Suprapubic skin (tissue), 4 donors: ENCODE measurements at places on chromosomes 11 and 22.
A peak's percentile ranks its signal among the peaks of the same experiment; 100 is the strongest.

- DNase-seq, result no peak
Observed at GRCh38 chr11:112694245-112694644, 267.0 kb upstream of the NCAM1 start.

- DNase-seq, result no peak
Observed at GRCh38 chr11:66867425-66868040, 10.7 kb downstream of the LRFN4 start.

GRCh38 chr11:134226806-134227325 lies 2.4 kb downstream of the VPS26B start:
- DNase-seq, result no peak

- peak; percentile 76 for DNase-seq
Observed at GRCh38 chr11:72738199-72739141, 13.7 kb downstream of the ARAP1 start.

GRCh38 chr11:27020751-27021150 lies 19.9 kb upstream of the BBOX1 start:
- DNase-seq, result no peak

DNA sequence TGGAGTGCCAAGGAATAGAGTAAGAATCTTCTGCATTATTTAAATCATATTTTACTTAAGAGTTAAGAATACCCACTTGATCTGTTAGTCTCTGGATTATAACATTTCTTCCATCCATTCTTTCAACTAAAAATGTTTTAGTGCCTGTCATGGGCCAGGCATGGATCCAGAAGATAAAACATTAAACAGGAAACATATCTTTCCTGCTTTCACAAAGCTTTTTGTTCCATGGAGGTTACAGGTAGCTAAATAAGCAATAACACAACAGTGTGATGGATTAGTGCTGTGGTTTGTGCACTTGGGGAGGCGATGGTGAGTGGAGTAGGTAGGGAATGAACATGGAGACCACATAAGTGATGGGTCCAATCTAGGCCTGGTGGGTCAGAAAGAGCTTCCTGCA lies 258.5 kb downstream of the DDX10 start:
- DNase-seq, result no peak

DNA sequence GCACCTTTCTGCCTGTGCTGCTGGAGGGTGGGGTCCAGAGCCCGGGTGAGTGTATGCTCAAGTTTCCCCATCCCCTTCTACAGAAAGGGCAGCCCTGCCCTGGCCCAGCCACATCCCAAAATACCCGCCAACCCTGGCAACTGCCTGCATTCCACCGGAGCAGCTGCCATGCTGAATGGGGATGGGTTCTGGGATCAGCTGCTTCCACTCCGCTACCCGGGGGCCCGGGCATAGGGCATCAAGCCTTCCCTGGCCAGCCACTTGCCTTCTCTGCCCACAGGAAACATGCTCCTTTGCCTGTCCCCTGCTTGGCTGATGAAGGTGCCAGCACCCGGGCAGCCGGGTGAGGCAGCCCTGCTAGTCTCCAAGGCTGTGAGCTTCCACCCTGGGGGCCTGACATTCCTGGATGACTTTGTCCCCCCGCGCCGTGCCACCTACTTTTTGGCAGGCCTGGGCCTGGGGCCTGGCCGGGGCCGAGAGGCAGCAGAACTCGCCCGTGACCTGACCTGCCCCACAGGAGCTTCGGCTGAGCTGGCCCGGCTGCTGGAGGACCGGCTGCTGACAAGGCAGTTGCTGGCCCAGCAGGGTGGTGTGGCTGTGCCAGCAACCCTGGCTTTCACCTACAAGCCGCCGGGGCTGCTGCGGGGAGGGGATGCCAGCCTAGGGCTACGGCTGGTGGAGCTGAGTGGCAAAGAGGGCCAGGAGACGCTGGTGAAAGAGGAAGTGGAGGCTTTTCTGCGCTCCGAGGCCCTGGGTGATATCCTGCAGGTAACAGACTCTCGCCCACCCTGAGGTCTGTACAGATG lies 3.2 kb downstream of the CARNS1 start:
- no peak for DNase-seq

- no peak for DNase-seq
Observed at GRCh38 chr11:110878513-110878912, 166.3 kb upstream of the ARHGAP20 start.

GRCh38 chr11:76209973-76210930 lies 4.0 kb upstream of the WNT11 start:
- DNase-seq, result no peak
